ENCODE measurements at places on chromosomes 16 and 17.

DNA sequence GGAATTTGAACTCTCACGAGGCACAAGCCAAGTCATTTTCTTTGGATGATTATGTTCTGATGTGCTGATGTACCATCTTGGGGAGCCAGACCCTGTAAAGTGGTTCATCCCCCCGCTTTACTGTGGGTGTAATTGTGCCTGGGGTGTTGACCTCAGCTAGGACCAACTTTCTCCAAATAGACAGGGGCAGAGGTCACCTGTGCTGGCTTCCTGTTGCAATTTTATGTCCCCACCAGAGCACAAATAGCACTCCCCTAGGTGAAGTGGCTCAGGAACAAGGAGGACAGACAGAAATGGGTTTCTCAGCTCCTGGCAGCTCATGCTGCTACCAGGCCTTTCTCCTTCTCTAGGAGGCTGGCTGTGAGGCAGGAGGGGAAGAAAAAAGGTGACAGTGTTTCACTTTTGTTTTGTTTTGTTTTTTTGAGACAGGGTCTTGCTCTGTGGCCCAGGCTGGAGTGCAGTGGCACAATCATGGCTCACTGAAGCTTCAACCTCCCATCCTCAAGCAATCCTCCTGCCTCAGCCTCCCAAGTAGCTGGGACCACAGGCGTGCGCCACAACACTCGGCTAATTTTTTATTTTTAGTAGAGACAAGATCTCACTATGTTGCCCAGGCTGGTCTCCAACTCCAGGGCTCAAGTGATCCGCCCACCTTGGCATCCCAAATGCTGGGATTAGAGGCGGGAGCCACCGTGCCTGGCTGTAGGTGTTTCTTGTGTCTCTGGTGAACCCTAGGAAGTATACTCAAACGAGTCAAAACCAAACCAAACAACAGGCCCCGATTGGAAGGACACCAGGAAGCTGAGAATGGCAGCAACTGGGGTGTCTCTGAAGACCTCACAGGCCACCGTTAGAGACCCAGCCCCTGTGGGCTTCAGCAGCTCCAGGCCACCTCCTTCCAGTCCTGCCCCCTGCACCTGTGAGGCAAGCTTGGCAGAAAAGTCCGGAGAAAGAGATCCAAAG, 32.5 kb upstream of the WFIKKN2 start:
- DNase-seq, result no peak

- DNase-seq, result no peak
Measured at GRCh38 chr17:35740216-35740615, 8.8 kb downstream of the RASL10B start.

DNA sequence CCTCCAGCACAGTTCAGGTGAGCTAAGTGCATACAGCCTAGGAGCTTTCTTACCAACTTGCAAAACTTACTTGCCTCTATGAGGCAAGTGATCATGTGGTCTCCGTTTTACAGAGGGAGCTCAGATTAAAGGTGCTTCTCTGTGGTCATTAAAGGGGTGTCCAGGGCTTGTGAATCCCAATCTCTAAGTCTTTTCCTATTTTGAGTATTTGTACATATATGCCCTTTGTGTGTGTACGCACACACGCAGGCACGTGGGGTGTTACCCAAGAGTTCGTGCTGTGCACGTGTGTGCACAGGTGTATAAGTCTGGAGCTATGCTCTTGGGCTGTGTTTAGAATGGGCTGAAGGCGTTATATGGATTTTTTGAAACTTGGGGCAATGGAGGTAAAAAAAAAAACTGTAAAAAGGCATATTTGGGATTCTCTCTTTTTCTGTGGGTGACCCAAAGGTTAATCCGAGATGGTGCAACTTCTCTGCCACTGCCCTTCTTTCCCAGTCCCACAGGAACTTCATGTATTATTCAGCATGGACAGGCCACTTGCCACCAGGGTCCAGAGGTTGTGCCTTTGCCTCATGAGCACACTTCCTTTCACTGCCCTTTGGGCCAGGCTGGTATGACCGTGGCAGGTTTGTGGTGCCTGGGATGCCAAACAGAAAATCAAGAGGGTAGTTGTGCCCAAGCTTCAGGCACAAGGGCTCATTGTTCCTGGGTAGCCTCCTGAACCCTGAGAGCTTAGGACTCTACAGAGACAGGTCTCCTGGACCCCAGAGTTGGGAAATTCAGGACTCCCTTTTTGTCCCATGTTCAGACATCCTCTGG, 1.5 kb downstream of the ABCC3 start:
- no peak for DNase-seq

- no peak for DNase-seq
Measured at GRCh38 chr17:81499601-81499970, 13.0 kb downstream of the ACTG1 start.

DNA sequence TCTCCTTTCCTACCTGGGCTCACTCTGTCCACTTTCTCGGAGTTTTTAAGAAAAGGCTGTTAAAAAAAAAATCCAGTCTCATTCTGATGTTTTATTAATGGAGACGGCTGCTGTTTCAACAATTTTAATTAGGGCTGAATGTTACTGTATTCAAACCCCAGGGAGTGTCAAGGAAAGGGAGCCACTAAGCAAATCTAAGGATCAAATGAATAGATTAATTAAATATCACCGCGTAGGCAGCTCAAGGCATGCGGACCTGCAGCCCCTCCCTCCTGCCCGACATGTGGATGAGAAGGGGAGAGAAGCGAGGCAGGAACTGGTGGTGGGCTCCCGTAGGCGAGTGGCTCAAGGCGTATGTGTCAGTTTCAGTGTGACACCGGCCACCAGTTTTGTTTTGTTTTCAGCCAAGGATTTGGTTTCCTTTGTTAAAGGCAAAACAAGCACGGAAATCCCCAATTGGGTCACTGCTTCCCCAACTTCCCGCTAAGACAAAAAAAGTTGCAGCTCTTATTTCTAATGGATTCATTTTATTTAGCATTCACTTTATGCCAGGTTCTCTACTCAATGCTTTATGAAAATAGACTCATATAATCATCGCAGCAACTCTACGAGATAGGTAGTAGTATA, 110.6 kb downstream of the GP2 start:
- DNase-seq, result no peak

GRCh38 chr17:45144199-45145034, 3.9 kb upstream of the HEXIM1 start:
- DNase-seq, result peak; percentile 92

DNA sequence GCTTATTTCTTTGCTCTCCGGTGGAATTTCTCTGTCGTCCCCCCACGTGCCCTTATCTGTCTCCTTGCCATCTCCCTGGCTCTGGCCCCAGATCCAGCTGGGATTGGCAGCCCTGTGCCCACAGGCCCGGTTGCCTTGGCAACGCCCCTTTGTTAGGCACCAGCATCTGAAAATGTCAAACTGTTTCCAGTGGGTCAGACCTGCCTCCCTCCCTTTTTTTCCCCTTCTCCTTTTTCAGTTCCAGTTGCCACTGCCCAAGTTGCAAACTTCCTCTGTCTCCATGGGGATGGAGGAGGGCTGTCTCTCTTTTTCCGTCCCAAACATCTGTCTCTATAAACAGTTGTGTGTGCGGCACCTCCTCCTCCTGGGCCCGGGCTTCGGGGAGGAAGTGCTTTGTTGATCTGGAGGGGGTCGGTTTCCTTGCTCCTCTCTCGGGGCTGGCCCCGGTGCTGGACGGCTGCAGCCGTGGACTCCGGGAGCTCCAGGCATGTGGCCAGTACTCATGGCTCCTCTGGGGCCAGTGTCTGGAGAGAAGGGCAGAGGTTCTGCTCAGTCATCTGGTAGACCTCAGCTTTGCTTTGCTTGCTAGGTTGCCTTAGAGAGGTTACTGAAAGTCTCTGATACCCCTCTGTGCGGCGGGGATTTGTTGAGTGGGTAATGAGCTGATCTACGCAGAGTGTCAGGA, 35.3 kb downstream of the SOCS3 start:
- DNase-seq, result peak; percentile 97

GRCh38 chr17:42019509-42020404, at the start of gene NKIRAS2:
Gene NKIRAS2 (plus strand): TSS chr17:42020090. CDS start chr17:42021578, 1,488 bp downstream.
- peak; percentile 92 for DNase-seq

DNA sequence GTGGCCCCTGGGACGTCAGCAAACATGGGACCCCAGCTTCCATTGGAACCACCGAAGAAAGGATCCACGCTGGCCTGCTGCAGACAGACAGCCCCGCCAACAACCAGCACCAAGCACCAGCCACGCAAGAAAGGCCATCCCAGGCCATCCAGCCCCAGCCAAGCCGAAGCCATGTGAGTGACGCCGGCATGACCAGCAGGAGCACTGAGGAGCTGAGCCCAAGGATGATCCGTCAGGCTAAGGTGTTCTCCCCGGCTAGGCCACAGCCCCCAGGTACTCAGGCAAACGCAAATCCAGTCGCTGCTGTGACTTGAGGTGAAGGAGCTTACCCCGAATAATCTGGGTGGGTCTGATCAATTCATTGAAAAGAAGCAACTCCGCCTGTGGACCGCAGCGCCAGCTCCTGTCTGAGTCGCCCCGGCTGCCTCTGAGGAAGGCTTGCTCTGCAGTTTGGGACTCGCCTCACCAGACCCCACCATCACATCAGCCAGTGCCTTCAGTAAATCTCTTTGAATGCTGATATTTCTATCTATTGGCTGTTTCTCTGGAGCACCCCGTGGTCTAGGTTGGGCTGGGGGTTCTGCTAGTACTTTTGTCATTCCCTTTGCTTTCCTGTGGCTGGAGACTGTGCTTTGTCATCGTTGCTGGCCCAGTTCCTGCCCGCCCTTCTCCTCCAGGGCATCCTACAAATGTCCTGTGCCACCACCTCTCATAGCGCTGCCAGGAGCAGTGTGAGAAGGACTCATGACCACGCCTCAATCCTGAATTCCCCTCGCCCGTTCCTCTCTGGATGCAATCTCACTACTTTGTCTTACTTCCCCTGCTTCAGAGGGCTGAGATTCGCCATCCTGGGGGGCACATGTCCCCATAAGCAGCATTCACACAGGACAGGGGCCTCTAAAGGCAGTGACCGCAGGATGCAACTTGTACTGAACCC, 8.1 kb upstream of the CBX2 start:
- DNase-seq, result no peak

DNA sequence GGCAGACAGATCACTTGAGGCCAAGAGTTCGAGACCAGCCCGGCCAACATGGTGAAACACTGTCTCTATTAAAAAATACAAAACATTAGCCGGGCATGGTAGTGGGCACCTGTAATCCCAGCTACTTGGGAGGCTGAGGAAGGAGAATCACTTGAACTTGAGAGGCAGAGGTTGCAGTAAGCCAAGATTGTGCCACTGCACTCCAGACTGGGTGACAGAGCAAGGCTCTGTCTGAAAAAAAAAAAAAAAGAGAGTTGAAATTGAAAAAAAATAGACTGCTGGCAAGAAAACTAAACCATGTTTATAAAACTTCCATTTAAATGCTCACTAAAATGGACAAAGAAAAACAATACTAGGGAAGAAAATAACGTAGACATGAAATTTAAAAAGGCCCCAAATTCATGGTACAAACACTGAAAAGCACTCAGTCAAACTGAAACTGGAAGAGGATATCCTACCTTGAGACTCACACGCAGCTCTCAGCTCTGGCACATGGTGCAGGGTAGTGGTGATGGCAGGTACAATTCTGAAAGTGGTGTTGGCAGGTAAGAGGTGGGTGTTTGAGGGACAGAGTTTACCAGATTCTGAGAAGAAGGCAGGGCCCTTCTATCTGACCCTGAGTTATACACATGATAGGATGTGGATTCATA, 19.3 kb downstream of the CNTROB start:
- no peak for DNase-seq

DNA sequence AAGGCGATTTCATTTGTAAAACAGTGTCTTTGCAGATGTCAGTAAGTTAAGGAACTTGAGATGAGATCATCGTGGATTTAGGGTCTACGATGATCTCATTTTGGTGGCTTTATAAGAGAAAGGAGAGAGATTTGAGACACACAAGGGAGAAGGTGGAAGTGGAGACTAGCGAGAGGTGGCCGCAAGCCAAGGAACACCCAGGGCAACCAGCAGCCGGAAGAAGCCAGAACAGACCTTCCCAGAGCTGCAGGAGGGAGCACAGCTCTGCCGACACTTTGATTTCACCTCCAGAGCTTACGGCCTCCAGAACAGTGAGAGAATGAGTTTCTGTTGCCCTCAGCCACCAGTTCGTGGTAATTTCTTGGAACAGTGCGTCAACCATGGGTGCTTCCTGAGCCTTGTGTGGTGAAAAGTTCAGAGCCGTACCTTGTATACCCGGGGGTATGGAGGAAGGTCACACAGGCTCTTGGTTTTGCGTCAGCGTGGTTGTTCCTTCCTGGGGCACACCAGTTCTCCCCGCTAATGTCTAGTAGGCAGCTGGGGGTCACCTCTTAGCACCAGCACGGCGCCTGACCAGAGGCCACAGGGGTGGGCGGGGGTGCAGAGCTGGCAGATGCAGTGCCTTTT, 12.9 kb upstream of the SEC14L1 start:
- DNase-seq, result no peak

DNA sequence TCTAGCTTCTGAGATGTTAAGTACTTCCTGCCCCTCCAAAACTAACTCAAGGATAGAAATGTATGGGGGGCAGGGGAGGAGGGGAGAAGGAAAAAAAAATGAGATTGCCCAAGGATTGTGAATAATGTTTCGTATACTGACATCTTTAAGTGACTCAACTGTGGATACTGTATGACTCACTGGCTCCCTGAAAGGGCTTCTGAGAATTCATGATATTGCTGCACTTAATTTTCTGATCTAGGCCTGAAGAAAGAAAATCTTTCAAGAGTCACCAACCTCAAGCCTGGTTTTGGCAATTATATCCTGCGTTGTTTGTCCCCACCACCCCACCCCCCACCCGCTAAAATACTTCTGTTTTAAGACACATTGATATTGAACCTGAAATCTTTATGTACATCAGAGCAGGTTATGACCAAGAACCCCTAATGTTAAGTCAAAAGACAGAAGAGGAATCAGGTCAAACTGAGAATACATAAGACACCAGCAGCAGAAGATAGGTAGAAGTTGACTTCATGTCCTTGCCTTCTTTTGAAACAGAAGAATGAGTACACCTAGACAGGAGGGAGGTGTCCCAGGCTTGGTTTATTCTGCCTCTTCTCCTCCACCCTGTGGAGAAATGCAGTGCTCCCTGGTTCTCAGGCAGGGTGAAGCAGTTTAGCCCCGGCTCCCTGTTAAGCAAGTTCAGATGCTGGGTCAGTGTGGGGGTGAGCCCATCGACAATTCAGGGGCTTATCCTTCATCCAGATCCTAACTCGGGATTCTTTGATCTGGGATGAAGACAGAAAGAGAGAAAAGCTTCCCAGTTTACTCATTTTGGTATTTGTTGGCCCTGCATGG, 3.3 kb upstream of the FBXL20 start:
- no peak for DNase-seq

- DNase-seq, result no peak
Measured at GRCh38 chr17:2374549-2375285, 26.1 kb downstream of the MNT start.

DNA sequence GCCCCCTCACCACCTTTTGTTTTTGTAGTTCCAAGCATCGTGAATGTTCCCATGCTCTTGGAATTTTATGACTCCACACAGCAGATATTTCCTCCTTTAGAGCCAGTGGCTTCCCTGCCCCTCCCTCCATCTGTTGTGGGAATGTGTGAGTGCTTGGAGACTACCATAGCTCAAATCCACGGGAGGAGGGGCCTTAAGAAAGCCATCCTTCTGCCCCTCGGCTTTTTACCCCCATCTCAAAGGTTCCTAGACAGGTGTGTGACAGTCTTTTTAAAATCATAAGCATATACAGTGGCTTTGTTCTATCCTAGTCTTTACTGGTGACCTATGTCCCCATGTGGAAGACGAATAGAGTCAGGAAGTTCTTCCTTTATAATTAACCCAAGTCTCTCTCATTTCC, 47.2 kb downstream of the YPEL2 start:
- DNase-seq, result peak; percentile 69

Measured in umbilical cord (tissue), 2 donors.